Smooth muscle cell of the pulmonary artery (primary cell): ENCODE measurements at places on chromosomes 2 and 18. TPM values are rescaled to one million over a fixed set of nuclear protein-coding genes. Genes with fewer than 3 reads are reported as not detected.

FOXI3 gene
- not detected in 2 replicates for total RNA-seq

RAD51AP2 gene
- total RNA-seq: 0.03 TPM in 1 of 2 replicates, not detected in the other

GNAL gene
- 0.20 and 1.0 TPM in 2 replicates for total RNA-seq

KLHL41 gene
- total RNA-seq: 0.56 and 0.72 TPM in 2 replicates

ROCK1 gene
- total RNA-seq: 32.5 and 39.6 TPM in 2 replicates

WNT10A gene
- not detected in 2 replicates for total RNA-seq

ALPG gene
- not detected in 2 replicates for total RNA-seq

AP1S3 gene
- total RNA-seq: 18.6 and 41.7 TPM in 2 replicates

LRRC30 gene
- total RNA-seq: not detected in 2 replicates

PTPRM gene
- 99.4 and 101 TPM in 2 replicates for total RNA-seq

MAP2 gene
- 10.7 and 20.1 TPM in 2 replicates for total RNA-seq

IKZF2 gene
- total RNA-seq: 5.2 and 10.0 TPM in 2 replicates

PIEZO2 gene
- 5.3 and 12.2 TPM in 2 replicates for total RNA-seq

TUBA3E gene
- not detected in 2 replicates for total RNA-seq

RNF138 gene
- total RNA-seq: 17.3 and 22.0 TPM in 2 replicates

GAL3ST2 gene
- 0.33 and 0.46 TPM in 2 replicates for total RNA-seq
